Amniotic epithelial cell (primary cell): ENCODE measurements at places on chromosomes 5 and 9.

DNA sequence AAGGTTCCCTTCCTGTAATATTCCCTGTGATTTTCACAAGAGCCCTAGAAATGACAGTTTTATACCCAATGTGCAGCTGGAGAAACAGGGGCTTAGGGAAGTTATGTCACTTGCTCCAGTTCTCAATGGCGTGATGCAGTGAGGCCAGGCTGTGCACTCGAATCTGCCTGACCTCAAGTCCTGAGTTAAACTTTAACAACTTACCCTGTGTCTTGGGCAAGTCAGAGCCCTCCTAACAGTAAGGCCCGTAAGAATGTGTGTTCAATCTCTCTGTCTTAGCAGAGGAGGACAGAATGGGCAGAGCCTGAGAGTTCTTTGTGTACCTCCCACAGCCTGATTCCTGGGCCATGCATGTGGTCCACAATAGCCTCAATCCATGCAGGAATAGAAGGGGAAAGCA, 181.1 kb downstream of the TRIM32 start:
- no peak for DNase-seq

DNA sequence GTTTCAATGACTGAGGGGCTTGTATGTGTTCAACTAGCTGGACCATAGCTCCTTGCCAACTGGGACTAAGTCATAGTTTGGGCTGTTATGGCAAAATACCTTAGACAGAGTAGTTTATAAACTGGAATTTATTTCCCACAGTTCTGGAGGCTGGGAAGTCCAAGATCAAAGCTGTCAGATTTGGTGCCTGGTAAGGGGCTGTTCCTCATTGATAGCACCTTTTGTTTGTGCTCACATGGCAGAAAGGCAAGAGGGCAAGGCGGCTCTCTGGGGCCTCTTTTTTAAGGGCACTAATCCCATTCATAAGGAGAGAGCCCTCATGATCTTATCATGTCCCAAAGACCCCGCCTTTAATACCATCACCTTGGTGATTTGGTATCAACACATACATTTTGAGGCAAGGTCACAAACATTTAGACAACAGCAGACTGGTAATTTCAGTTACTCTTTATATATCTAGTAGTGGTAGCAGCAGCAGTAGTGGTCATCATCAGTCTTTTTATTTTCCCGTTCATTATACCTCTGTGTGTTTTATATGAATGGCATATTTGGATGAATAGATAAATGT, 477.0 kb downstream of the CCDC171 start:
- no peak for DNase-seq

DNA sequence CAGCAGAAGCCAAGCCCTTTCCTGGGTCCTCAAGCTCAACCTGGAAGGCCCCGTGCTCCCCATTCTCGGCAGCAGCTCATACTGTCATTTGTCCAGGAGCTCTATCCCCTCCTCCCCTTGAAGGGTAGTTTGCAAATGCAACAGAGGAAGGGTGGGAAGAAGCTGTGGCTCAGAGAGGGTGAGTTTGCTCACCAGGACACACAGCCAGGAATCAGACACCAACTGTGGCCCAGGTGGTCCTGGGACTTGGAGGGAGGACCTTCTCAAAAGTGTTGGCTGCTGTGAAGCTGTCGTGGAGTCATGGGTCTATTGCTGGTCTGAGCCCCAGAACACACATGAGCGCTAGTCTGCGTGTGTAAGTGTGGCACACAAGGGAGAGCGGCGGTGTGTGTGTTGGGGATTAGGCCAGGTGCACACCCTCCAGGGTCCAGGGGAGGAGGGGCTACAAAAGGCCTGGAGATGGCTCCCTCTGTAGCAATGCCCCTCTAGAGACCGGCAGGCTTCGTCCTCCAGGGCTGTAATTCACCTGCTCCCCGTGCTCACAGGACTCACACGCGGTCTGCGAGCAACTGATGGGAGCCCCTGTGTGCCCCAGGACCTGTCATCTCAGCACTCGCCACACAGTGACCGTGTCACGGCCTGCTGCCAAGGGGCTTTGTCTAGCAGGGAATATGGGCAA, 8.2 kb upstream of the RPS14 start:
- no peak for DNase-seq

GRCh38 chr5:80481019-80481893, 6.6 kb upstream of the FAM151B start:
- DNase-seq: peak; percentile 57

DNA sequence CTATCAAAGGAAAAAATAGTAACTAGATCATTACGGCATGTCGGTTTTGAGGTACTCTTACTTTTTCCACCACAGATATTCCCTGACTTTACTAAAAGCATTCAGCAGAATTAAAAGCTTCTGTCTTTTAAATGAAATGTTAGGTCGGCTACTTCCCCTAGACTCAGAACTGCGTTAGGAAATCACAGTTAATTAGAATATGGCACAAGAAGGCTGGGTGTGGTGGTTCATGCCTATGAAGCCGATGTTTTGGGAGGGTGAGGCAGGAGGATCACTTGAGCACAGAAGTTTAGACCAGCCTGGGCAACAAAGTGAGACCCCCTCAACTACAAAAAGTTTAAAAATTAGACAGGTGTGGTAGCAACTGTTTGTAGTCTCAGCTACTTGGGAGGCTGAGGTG, 24.4 kb downstream of the CEMIP2 start:
- DNase-seq: no peak

- DNase-seq: peak; percentile 67
These were observed 154.9 kb upstream of the PAPPA start for GRCh38 chr9:115998666-115999065.

DNA sequence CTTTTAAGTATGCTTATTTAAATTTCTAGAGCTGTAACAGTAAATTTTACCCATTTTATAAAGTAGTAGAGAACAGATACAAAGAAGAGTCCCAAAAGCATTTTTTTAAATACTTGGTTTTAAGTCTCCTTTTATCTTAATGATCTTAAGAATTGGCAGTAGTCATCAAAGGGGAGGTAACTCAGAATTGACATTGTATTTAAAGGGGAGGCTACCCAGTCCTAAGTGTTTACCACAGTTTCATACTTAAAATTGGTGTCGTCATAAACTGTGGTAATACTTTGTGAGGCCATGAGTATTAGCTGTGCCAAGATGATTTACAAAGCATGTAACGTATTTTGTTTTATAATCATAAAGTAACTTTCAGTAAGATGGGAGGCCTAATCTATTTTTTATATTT, 14.8 kb downstream of the SLC25A46 start:
- peak; percentile 16 for DNase-seq

GRCh38 chr5:2505217-2505616, 246.3 kb downstream of the IRX2 start:
- no peak for DNase-seq

DNA sequence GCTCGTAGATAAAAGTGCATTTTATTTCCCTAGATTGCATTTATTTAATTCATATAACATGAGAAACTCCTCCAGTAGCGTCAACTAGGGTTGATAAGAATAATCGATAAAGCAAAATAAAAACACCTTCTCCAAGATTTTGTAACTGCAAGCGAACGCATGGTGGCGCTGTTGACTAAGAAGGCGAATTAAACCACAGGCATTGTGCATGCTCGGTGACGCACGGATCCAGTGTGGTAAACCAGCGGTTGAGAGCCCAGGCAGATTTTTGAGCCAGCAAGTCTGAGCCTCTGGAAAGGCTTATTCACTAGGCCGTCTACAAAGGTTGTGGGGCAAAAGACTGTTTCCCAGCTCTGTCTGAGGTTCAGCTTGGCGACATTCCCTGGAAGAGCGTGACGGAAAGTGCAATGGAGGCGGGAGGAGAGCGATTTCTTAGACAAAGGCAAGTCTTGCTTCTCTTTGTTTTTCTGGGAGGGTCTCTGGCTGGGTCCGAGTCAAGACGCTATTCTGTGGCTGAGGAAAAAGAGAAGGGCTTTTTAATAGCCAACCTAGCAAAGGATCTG, at the start of gene PCDHB3:
TSS of gene PCDHB3 (plus strand) at position 231 of the 563 bp plus-strand sequence. CDS start at position 408, 177 bp downstream.
- DNase-seq: peak; percentile 24

GRCh38 chr5:132497488-132497997, 7.0 kb upstream of the IRF1 start:
- DNase-seq: peak; percentile 95

GRCh38 chr9:110814159-110814558, 145.6 kb downstream of the MUSK start:
- peak; percentile 47 for DNase-seq

DNA sequence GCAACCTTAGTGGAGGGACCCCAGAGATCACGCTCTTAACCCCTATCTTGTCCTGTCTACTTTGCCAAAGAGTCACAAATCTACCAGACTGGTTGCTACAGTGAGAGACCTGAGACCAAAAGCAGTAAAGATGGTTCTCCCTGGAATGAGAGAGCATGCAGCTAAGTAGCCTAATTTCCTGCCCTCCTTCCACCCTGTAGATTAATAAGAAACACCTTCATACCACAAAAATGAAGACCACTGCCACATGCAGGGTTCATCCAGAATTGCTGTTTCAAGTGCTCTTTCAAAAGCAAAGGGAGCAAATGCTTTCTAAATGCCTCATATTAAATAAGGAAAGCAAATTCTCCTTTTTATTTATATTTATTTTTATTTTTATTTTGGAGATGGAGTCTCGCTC, 119.1 kb downstream of the UGCG start:
- DNase-seq: no peak

GRCh38 chr5:76256116-76256889, 146.8 kb upstream of the IQGAP2 start:
- peak; percentile 62 for DNase-seq

DNA sequence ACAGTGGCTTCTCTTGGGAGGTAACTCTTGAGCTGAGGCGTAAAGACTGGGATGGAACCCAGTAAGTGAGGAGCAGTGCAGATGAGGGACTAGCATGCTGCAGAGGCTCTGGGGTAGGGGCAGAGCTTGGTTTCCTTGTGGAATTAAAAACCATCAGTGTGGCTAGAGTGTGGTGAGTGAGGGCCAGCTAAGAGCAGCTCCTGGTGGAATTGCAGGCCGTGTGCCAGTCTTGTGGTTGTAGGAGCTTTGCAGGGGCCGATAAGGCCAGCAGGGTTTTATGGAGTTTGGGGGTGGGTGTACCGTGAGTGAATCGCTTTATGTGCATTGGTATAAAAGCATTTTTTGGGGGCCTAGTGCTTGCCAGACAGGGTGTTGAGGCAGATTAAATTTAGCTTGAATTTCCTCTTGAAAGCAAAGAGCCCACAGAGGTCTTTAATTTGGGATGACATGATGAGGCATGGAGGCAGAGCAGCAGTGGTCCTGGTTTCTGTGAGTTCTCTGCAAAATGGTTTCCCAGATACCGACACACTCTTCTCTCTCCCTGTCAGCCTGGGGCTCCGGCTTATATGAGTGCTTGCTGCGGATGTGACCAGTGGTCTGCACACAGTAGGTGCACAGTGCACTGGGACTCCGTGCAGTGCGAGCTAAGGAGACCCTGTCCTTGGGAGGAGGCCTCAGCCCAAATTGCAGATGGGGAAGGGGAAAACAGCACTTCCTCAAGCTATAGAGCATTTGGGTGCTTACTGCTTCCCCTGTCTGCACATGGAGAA, 176.4 kb upstream of the PITX1 start:
- DNase-seq: peak; percentile 68

DNA sequence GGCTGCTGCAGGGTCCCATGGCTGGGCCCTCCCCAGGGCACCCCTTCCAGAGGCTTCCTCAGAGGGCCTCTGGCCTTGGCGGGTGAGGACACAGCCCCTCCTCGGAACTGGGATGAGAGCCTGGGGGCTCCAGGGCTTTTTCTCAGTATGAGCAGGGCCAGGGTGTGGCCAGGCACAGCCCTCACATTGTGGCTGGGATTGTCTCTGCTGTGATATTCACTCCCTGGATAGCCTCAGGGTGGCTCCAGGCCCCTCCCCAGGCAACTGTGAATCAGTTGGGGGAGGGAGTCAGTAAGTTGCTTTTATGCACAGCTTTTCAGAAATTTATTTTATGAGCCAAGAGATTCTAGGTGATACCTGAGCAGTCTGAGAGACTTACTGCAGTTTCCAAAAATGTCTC, 135.7 kb downstream of the CACNA1B start:
- DNase-seq: no peak

DNA sequence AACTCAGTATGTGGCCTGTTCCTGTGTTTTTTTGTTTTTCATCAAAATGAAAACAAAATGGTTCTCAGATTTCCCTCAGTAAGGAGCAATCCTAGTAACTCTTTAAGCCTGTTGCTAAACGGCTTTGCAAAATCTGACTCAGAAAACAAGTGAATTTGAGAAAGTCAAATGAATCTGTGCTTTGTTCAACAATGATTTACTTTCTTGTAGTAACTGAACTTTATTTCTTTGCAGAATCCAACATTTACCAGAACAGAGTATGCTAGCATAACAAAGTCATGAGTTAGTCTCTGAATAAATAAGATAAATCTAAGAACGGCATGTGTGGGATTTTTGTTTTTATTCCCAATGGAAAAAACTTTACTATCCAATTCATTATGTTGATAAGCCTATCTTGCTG, 93.8 kb downstream of the OXCT1 start:
- DNase-seq: peak; percentile 95

GRCh38 chr5:76755779-76756637, 40.1 kb downstream of the F2R start:
- DNase-seq: no peak

- no peak for DNase-seq
These were observed 103.2 kb downstream of the CTNND2 start for GRCh38 chr5:11801061-11801460.

GRCh38 chr5:129652349-129653056, 95.4 kb upstream of the MINAR2 start:
- no peak for DNase-seq

DNA sequence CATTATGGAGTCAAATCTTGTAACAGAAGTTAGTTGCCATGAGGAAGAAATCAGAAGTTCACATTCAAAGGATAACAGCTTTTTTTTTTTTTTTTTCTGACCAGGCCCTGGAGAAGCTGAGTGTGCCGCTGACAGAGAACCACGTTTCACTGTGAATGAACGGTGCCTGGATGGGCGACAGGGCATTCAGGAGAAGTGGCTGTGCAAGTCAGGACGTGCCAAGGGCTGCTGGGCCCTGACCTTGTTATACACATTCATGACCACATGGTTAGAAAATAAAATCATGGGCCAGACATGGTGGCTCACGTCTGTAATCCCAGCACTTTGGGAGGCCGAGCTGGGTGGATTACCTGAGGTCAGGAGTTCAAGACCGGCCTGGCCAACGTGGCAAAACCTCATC, 91.6 kb downstream of the ANKH start:
- no peak for DNase-seq
